ENCODE measurements at places on chromosomes 16 and 17.
A peak's percentile ranks its signal among the peaks of the same experiment; 100 is the strongest.

DNA sequence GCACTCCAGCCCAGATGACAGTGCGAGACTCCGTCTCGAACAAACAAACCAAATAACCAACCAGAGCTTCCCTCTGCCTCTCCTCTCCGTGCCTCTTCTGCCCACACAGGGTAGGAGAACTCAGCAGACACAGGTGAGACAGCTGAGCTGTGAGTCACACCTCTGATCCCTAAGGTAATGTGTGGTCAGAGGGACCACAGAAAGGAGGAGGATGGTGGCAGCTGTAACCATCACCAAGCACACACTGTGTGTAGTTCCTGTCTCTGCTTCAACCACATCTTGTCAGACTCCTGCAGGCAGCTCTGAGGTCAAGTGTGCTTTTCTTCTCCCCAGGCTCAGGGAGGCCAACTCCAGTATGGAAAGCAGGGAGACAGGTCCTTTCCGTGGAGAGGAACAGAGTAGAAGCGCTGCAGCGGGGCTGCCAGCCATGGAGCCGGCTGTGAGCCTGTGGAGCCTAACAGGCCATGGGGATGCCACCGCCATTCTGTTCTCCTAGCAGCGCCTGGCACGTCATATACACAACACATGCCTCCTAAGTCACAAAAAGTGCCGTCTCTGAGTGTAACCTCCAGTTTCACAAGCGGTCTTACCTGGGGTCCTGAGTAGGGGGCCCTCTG lies 7.1 kb downstream of the NUDT16L1 start:
- peak; percentile 58 for DNase-seq

DNA sequence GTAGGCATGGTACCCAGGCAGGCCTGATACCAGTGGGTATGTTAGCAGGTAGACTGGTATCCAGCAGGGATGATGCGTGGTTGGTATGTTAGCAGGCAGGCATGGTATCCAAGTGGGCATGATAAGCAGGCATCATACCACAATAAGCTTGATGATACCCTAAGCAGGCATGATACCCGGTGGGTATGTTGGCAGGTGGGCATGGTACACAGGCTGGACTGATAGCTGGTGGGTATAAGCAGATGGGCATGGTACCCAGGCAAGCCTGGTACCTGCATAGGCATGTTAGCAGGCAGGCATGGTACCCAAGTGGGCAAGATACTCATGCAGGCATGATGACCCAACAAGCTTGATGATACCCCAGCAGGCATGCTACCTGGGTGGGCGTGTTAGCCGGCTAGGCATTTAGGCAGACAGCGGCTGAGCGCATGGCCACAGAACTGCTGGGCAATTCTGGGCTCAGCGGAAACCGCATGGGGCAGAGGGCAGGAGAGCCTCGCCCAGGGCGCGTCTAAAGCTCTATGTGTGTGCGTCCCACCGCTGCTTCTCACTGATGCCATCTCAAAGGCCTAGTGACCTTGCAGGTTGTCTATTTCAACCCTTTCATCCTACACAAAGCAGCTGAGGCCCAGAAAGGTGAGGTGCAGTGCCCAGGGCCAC lies 2.3 kb downstream of the SGSH start:
- DNase-seq = no peak

- DNase-seq = no peak
Measured at GRCh38 chr17:236641-237405, 55.4 kb upstream of the DOC2B start.

DNA sequence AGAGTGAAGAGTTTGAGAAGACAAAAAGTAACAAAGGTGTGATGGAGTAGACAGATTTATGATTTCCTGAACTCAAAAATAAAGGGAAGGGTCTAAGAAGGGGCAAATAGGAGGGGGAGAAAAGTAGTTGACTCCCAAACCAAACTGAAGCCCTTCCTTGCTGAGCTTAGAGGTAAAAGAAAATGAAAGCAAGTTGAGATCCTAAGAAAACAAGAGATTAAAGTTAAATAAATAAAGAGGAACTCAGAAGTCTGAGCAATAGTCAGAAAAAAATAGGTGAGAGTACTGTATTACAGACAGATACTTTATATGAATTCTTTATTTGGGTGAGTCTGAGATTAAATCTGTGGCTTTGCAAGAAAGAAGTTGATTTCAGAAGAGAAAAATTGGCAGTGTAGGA lies 3.3 kb upstream of the PSMD12 start:
- DNase-seq = no peak

DNA sequence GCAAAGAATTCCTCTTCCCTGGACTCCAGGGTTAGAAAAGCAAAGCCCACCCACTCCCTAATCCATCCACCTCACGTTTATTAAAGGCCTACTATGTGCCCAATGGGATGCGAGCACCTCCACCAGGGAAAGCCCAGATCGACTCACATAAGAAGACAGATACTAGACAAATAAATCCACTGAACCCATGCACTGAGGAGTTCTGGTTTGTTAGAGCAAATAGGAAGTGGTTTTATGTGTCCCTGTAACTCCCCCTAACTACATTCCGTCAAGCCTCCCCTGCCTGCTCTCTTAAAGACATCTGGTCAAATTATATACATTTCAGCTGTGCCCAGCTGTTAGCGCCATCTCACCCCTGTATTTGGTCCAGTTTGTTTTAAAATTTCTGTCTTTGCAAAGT lies 218.5 kb upstream of the RPL38 start:
- no peak for DNase-seq

GRCh38 chr16:14405611-14406537 lies 224.2 kb downstream of the PARN start:
- DNase-seq = peak; percentile 40

GRCh38 chr16:30830072-30830417 lies 43.0 kb upstream of the ZNF629 start:
- no peak for DNase-seq

GRCh38 chr17:17792037-17792550 lies 44.7 kb downstream of the SREBF1 start:
- DNase-seq = peak; percentile 35

GRCh38 chr16:80226499-80226898 lies 314.3 kb upstream of the DYNLRB2 start:
- no peak for DNase-seq

GRCh38 chr16:89711601-89712273 lies 9.0 kb downstream of the VPS9D1 start:
- DNase-seq = peak; percentile 82

GRCh38 chr17:1471911-1472821 lies 16.1 kb upstream of the CRK start:
- no peak for DNase-seq

GRCh38 chr17:69523244-69523861 lies 108.9 kb downstream of the MAP2K6 start:
- peak; percentile 26 for DNase-seq
